Fibroblast of skin of scalp (primary cell): ENCODE measurements at places on chromosomes 4 and X.
A peak's percentile ranks its signal among the peaks of the same experiment; 100 is the strongest.

DNA sequence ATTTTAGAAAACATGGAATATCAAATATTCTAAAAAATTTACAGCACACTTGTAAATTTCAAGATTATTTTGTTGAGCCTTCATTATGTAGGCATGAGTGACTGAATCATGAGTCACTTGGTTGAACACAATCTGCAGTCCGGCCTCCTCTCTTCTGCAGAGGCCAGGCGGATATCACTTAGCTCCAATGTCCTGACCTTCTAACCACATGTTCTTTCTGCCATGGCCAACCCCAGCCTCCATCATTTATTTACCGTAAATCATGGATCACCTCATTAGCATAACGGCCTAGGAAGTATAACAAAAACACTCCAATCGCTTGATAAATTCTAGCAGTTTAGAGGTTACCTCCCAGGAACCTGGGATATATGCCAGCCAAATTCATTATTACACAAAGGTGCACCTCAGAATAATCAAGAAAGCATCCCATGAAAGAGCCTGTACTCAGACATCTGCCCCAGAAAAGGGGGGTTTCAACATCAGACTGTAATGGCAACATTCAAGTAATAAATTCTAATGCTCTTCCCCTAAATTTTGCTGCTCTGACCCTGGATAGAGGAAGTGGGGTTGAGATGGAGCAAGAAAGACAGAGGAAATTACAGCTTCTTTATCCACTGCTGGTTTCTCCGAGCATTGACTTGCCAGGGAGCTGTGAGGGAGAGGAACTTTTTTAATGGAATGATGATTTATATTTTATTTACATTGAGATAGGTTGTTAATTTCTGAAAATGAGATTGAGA, 2153.6 kb upstream of the AGA start:
- DNase-seq: no peak

DNA sequence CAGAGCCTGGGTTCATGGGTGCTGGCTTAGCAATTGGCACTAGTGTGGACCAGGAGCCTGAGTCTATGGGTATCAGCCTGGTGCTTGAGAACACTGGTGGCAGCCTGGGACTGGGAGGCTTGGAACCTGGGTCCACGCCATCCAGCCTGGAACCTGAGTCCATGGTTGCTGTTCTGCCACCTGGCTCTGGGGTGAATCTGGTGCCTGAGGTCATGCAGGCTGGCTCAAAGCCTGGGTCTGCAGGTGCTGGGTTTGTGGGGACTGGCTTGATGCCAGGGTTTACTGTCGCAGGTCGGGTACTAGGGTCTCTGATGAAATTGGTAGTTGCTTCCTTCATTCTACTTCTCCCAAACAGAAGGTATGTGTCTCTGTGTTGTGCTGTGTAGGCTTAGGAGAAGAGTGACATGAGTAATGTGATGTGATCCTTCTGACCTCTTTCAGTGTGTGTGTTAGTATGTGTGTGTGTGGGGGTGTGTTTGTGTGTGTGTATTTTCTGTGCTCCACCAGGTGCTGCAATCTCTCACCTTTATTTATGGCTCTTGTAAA, 517.0 kb upstream of the EPHA5 start:
- DNase-seq: no peak

- peak; percentile 53 for DNase-seq
These were observed 296.8 kb upstream of the AADAT start for GRCh38 chr4:170386511-170386910.

DNA sequence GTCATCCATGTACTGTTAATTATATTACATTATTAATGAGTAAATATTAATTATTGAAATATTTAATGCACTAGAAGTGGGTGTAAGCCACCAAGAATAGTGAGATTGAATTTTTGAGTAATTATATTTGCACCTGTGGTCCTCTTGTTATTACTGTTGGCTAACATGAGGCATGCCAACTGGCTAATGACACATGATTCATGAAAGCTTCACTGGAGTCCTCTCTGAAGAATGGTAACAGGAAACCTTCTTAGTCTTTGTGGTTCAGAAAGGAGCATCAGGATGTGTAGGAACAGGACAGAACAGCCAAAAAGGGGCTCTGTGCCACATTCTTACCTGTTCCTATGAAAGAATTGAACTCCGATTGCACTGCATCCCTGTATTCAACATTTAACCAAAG, 65.2 kb downstream of the SLC4A4 start:
- DNase-seq: no peak

DNA sequence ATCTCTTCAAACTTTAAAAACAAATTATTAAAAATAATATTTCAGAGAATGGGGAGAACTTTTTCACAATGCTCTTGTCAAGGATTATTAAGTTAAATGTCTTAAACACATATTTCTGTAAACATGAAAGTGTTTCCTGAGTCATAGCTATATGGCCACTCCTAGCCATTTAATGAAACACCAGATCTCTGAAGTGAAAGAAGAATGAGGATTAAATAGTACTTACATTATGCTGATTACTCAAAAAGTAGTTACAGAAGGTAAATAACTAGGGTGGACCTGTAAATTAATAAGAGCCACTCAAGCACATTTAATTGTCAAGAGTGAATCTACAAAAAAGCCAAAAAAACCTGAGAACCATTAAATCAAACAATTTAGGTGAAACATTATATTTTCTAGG, 57.6 kb upstream of the GALNT7 start:
- no peak for DNase-seq

DNA sequence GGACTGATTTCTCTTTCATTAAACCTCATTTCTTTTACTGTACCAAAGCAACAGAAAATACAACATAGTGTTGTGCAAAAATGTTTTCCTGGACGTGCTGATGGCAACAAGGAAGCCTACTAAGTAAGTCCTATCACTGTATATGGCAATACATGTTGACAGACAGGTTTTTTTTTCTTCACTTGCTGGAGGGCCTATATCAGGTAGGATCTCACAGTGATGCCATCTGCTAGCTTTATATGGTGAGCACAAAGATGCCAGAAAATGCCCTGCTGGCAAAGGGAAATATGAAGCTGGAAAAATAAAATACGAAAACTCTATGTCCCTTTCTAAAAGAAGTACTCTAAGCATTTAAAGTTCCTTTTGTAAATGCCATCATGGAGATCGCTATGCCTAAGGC, 119.0 kb upstream of the PDLIM3 start:
- DNase-seq: no peak

DNA sequence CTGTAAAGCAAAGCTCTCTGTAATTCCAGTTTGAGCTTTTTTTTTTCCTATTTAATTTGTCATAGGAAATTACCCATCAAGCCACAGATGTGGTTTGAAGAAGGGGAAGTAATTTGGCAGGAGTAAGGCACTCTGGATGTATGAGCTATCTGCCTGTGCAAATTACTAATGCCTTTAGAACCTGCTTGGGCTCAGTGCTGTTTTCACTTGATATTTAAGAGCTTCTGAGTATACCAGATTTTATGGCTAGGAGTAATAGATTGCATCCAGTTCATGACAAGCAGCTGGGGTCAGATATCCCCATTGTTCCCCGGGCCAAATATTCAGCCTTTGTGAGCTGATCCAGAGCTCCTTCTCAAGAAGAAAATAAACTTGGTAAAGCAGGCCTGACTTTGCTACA, 89.1 kb downstream of the DCAF8L2 start:
- DNase-seq: peak; percentile 3

- peak; percentile 79 for DNase-seq
These were observed 398.8 kb upstream of the RPS6KA3 start for GRCh38 chrX:20665481-20665880.

DNA sequence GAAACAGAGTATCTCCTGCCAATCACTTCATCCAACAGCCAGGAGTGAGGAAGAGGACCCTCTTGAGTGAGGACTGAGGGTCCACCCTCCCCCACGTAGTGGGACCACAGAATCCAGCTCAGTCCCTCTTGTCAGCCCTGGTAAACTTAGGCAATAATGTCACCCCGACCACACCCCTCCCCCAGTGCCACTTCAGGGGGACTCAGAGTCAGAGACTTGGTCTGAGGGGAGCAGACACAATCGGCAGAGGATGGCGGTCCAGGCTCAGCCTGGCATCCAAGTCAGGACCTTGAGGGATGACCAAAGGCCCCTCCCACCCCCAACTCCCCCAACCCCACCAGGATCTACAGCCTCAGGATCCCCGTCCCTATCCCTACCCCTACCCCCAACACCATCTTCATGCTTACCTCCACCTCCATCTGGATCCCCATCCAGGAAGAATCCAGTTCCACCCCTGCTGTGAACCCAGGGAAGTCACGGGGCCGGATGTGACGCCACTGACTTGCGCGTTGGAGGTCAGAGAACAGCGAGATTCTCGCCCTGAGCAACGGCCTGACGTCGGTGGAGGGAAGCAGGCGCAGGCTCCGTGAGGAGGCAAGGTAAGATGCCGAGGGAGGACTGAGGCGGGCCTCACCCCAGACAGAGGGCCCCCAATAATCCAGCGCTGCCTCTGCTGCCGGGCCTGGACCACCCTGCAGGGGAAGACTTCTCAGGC, at the start of the genes CSAG1 and MAGEA12:
Gene CSAG1 (minus strand): TSS at position 461 of the 715 bp plus-strand sequence. CDS start 1,261 bp downstream, outside the sequence.
Gene MAGEA12 (plus strand): TSS at position 497 of the 715 bp plus-strand sequence. CDS start 2,405 bp downstream, outside the sequence.
- no peak for DNase-seq

- no peak for DNase-seq
These were observed 1213.2 kb downstream of the RAPGEF2 start for GRCh38 chr4:160316036-160316435.
